ENCODE measurements at places on chromosomes 5 and 9. TPM values are rescaled to one million over a fixed set of nuclear protein-coding genes. Genes with fewer than 3 reads are reported as not detected.

DNA sequence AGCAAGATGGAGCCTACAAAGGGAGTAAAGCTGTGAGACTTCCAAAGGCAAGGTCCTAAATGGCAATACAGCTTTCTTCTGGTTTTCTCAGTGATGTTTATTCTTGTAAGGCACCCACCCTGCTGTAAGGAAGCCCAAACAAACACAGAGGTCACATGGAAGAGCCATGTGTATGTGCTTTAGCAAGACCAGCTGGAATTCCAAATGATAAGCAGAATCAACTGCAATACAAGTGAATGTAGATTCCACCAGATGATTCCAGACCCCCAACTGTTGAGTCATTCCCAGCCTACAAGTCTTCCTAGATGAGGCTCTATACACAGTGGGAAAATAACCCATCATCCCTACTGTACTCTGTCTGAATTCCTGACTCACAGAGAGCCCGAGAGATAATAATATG, 122.8 kb downstream of the DEPDC1B start:
- DNase-seq, result no peak

DNA sequence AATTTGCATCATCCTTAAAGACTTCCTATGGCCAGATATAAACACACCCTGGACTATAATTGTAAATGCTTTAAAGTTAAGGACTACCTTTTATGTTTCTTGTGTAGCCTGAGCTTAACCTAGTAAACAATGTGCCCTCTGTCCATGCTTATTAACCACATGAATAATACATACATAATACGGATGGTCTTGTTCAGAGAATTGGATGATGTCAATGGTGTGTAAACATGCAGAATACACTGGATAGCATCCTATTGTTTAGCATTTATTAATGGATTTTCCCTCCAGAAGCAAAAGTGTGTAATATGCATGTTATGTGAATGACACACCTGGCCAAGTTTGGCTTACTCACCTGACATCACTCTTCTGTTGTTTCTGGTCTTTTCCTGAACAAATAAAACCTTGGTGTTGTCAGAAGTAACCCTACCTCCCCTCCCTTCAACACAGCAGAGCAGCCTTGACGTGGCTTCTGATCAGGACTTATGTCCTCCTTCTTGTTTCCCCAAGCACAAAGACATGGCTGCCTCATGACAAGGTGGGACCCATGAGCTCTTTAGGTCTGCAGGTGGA, 517.9 kb downstream of the MTRR start:
- DNase-seq, result no peak

The TSSK1B gene
- not detected for total RNA-seq

GRCh38 chr5:39491210-39491609, 66.4 kb upstream of the DAB2 start:
- DNase-seq, result no peak

- DNase-seq, result no peak
Observed at GRCh38 chr5:8689773-8690172, 820.8 kb downstream of the MTRR start.

The ZNG1E gene
- total RNA-seq, result 21.3 TPM

The OR1J4 gene
- total RNA-seq, result 0.10 TPM

The NIPAL4 gene
- total RNA-seq, result 0.44 TPM

GRCh38 chr9:121567500-121568342, 68.1 kb upstream of the GGTA1 start:
- DNase-seq, result no peak

DNA sequence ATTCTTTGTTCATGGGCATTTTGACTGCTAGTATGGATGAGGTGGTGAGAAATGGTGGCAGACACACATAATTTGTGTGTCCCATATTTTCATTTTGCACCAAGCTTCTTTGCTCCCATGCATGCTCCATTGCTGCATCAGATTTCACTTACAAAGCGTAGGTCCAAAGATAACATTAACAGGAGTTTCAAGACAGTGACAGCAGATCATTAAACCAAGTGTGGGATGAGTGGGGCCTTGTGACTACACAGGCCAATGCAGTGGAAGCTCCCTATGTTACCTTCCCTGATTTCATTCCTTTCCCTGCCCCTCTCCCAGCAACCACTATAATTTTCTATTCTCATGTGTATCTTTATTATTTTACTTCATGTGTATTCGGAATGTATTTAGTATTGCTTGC, 142.0 kb downstream of the AOPEP start:
- DNase-seq, result peak; percentile 28

GRCh38 chr5:65172486-65173129, 309.1 kb downstream of the ADAMTS6 start:
- DNase-seq, result peak; percentile 55

The MED10 gene
- 9.7 TPM for total RNA-seq
